Cortex of kidney (tissue), 1 donor: ENCODE measurements at places on chromosomes 2 and 18.

DNA sequence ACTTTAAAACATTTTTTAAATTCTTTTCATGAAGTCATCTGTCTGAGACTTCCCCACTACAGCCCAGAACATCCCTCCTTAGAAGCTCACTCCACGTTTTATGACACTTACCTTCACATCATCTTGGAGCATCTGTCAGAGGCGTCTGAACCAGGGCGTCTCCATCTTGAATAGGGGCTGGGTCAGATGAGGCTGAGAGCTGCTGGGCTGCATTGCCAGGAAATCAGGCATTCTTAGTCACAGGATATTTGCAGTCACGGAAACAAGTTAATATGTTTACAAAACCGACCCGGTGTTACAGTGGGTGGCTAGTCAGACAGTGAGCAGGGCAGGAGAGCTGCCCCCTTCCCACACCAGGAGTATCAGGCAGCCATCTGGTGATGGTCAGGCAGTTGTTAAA, 456.5 kb downstream of the FBXO15 start:
- DNase-seq = no peak

DNA sequence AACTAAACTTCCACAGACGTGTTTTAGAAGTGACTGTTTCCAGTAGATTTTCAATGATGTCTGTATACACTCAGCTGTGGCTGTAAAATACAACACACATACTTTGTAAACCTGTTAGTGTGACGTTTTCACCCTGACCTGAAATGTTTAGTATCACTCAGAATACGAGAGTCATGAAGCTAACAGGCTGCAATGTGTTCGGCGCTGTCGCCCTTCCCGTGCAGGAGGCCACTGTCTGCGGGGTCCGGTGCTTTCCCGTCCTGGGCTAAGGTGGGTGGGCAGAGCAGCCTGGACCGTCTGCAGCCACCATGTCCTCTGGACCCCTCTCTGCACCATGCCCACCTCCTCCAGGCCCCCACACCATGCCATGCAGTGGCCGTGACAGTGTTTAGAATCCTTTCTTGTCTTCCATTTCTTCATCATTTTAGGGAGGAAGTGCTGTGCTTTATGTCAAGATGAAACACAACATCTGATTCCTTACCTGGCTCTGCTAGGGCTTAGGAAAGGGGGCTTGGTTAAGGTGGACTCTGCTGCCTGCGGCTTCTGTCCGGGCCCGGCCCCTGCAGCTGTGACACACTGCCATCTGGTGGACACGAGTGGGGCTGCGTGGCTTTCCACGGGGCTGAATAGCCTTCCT, 53.8 kb upstream of the RBM44 start:
- no peak for DNase-seq

DNA sequence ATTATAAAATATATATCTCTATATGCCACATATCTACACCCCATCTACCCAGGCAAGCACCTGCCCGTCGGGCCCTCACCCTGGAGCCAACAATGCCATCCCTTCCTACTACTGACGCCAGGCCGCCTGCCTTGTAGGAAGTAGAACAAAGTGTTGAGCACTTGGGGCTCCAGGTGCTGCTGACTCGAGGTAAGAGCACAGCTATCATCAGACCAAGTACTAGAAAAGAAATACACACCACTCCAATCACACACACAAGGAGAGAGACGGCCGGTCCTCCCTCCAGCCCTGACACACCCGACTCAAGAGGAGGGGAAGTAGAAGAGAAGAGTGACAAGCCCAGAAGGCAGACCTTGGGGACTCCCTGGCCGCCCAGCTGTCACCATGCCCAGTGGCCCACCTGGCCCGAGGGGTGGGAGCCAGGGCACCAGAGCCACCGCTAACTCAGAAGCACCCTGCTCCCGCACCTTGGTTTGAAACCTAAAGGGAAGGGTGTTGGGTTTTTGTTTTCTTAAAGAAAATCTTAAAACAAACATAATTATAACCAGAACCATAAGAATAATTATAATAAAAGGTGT, 64.0 kb upstream of the POMC start:
- no peak for DNase-seq

- DNase-seq = no peak
Observed at GRCh38 chr2:235171550-235172031, 219.8 kb downstream of the SH3BP4 start.

GRCh38 chr2:152550386-152550785, 166.9 kb downstream of the PRPF40A start:
- no peak for DNase-seq

GRCh38 chr2:132936261-132936660, 266.3 kb upstream of the LYPD1 start:
- no peak for DNase-seq

DNA sequence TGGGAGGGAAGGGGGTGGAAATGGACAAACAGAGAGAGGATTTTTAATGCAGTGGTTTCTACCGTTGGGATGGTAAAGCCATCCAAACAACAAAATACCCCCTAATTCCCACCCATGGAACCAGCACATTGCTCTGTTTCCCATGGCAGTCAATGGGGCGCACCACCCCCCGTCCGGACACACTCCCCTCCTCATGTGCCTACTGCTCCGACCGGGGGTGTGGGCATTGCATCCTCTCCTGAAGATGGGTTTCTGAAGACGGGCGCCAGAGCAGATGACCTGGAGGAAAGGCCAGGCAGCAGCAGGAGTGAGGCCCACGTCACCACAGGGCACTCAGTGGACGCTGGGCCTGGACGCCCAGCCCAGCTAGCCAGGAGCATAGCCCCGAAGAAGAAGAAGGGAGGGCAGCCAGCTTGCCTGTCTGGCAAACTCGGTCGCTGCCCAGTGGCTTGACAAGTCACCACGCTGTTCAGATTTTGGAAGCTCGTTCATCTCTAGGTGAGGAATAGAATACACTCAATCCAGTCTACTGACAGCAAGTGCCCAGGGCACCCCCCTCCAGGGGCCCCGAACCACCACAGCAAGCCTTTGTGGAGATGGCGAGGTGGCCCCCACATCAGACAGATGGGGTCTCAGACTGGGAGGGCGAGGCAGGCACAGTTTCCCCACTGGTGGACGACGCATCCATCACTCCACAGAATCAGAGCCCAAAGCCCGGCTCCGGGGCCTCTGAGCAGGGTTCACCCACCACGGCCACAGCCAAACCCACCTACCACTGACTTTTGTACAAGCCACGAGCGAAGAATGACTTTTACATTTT, 296.2 kb upstream of the SALL3 start:
- DNase-seq = no peak

GRCh38 chr2:40317761-40318160, 134.1 kb downstream of the SLC8A1 start:
- no peak for DNase-seq

DNA sequence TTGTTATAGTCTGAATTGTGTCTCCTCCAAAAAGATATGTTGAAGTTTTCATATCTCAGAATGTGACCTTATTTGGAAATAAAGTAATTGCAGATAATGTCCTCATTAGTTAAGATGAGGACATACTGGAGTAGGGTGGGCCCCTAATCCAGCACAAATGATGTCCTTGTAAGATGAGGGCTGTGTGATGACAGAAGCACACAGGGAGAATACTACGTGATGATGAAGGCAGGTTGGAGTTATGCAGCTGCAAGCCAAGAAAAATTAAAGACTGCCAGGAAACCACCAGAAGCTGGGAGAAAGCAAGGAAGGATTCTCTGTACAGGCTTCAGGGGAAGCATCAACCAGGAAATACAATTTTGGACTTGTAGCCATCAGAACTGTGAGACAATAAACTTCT, 58.3 kb upstream of the PNPT1 start:
- no peak for DNase-seq
